ENCODE measurements at places on chromosomes 2 and 18. TPM values are rescaled to one million over a fixed set of nuclear protein-coding genes. Genes with fewer than 3 reads are reported as not detected.

SERPINB11 gene
- total RNA-seq = not detected

GRB14 gene
- total RNA-seq = not detected

ONECUT2 gene
- total RNA-seq = 2.5 TPM

PER2 gene
- total RNA-seq = 7.7 TPM

NLRC4 gene
- 0.07 TPM for total RNA-seq

GLI2 gene
- total RNA-seq = 0.24 TPM

TXNDC9 gene
- total RNA-seq = 37.5 TPM

HNMT gene
- total RNA-seq = 3.1 TPM

ST6GAL2 gene
- total RNA-seq = not detected

MFF gene
- total RNA-seq = 47.0 TPM

C2orf78 gene
- 0.22 TPM for total RNA-seq

COL4A4 gene
- total RNA-seq = not detected

ALK gene
- not detected for total RNA-seq

HOXD9 gene
- total RNA-seq = not detected

FOXD4L1 gene
- total RNA-seq = 0.20 TPM

PTPRN gene
- 0.71 TPM for total RNA-seq

ZDBF2 gene
- total RNA-seq = 0.04 TPM

TRIM54 gene
- total RNA-seq = not detected

OTOS gene
- not detected for total RNA-seq

UGT1A5 gene
- total RNA-seq = not detected
